ENCODE measurements at places on chromosomes 5 and 9.
A peak's percentile ranks its signal among the peaks of the same experiment; 100 is the strongest.

- H3K27me3 ChIP-seq: no peaks in the 10 kb centered on the region
- H3K4me3 ChIP-seq: no peak overlapping the region
- no peak overlapping the region for H3K27ac ChIP-seq
- H3K36me3 ChIP-seq: no peaks in the 10 kb centered on the region
- no peak for DNase-seq
Measured at GRCh38 chr9:116895961-116896360, 208.9 kb downstream of the TRIM32 start.

DNA sequence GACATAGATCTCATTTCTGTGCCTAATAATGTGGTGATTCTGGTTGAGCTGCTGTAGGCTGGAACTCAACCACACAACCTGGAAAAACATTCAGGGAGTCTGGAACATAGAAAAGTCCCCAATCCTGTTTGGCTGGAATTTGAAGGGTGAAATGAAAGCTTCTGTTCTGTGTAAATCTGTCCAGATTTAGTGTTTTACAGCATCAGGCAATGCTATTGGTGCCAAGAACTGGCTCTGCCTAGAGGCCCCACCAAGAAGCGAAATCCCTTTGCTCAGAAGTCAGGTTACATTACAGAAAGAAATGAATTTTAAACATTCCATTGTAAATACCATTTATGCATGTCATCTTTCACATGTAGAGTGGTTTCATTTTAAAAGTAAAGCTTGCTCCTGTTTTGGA is 56.3 kb downstream of the TMEM174 start:
- DNase-seq: no peak
- no peaks in the 10 kb centered on the region for H3K27me3 ChIP-seq
- H3K27ac ChIP-seq: no peak overlapping the region

- H3K36me3 ChIP-seq: peaks cover 4% of the 10 kb centered on the region
- H3K4me1 ChIP-seq: no peaks in the 10 kb centered on the region
- H3K27ac ChIP-seq: no peak overlapping the region
- no peak for DNase-seq
Measured at GRCh38 chr9:136451221-136451877, 11.7 kb upstream of the INPP5E start.

- H3K4me1 ChIP-seq: no peaks in the 10 kb centered on the region
- no peak overlapping the region for H3K4me3 ChIP-seq
- no peaks in the 10 kb centered on the region for H3K27me3 ChIP-seq
- no peak for DNase-seq
Measured at GRCh38 chr5:96093340-96093739, 131.7 kb upstream of the ELL2 start.

- H3K36me3 ChIP-seq: no peaks in the 10 kb centered on the region
- no peaks in the 10 kb centered on the region for H3K27me3 ChIP-seq
- H3K4me1 ChIP-seq: no peaks in the 10 kb centered on the region
- no peak overlapping the region for H3K27ac ChIP-seq
- no peak overlapping the region for H3K4me3 ChIP-seq
Measured at GRCh38 chr5:98031926-98032325, 741.5 kb upstream of the RGMB start.

DNA sequence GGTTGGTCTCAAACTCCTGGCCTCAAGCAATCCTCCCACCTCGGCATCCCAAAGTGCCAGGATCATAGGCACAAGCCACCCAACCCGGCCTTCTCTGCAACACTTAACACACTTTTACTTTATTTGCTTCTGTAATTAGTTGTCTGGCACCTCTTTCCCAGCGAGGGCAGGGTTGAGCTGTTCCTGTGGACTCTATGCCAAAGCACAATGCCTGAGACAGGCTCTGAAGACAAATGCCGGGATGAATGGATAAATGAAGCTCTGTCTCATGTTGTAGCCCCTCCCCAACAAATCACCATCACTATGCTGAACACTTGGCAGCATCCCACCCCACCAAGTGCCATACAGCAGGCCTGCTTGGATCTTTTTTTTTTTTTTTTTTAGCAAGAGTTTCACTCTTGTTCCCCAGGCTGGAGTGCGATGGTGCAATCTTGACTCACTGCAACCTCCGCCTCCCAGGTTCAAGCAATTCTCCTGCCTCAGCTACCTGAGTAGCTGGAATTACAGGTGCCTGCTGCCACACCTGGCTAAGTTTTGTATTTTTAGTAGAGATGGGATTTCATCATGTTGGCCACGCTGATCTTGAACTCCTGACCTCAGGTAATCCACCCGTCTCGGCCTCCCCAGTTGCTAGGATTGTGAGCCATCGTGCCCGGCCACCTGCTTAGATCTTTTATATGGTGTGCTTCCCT is 21.3 kb downstream of the GPX3 start:
- no peak overlapping the region for H3K27ac ChIP-seq
- H3K27me3 ChIP-seq: no peaks in the 10 kb centered on the region
- no peak overlapping the region for H3K4me3 ChIP-seq
- H3K36me3 ChIP-seq: peaks cover 5% of the 10 kb centered on the region

DNA sequence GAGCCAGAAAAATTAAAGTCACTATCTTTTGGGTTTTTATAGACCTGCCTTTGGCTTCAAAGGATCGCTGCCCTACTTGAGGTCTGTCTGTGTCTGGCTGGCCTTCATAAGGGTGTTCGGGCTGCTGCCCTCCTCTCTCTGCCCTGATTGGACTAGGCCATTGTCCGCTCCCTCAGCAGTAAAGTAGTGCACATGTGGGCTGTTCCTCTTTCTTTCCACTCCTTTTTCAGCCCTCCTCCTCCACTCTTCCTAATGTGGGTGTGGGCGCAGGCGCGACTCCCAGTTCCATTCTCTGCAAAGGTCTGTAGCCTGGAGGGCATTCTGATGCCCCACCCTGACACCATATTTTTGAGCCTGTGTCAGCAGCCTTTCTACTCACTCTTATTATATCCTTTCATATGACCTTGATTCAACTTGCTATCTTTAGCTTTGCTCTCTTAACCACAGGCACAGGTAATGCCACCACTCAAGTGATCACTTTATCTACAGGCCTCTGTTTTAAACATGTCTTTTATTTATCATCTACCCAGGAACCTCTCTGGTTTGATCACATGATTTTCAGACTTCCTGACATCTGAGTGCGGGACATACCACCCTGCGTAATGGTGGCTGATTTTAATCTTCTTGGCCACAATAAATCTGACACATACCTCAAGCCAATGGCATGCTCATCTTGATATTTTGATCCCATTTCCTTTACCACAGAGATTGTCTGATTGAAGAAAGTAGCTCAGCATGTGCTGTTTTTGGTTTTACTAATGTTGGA is 144.5 kb downstream of the AOPEP start:
- H3K36me3 ChIP-seq: no peaks in the 10 kb centered on the region
- H3K4me3 ChIP-seq: no peak overlapping the region
- H3K27me3 ChIP-seq: no peaks in the 10 kb centered on the region
- H3K4me1 ChIP-seq: peaks cover 21% of the 10 kb centered on the region

- H3K4me3 ChIP-seq: no peak overlapping the region
- DNase-seq: peak; percentile 75
- peak overlapping the region; percentile 14 for H3K27ac ChIP-seq
- H3K36me3 ChIP-seq: no peaks in the 10 kb centered on the region
Measured at GRCh38 chr5:116671211-116671736, 96.7 kb upstream of the SEMA6A start.

GRCh38 chr5:177123789-177124485 is 9.6 kb upstream of the NSD1 start:
- no peaks in the 10 kb centered on the region for H3K36me3 ChIP-seq
- DNase-seq: no peak
- H3K27ac ChIP-seq: no peak overlapping the region
- H3K4me3 ChIP-seq: no peak overlapping the region
- H3K27me3 ChIP-seq: no peaks in the 10 kb centered on the region

All from MM.1S (cell line).